ENCODE measurements at places on chromosomes 11 and 22.
A peak's percentile ranks its signal among the peaks of the same experiment; 100 is the strongest.

DNA sequence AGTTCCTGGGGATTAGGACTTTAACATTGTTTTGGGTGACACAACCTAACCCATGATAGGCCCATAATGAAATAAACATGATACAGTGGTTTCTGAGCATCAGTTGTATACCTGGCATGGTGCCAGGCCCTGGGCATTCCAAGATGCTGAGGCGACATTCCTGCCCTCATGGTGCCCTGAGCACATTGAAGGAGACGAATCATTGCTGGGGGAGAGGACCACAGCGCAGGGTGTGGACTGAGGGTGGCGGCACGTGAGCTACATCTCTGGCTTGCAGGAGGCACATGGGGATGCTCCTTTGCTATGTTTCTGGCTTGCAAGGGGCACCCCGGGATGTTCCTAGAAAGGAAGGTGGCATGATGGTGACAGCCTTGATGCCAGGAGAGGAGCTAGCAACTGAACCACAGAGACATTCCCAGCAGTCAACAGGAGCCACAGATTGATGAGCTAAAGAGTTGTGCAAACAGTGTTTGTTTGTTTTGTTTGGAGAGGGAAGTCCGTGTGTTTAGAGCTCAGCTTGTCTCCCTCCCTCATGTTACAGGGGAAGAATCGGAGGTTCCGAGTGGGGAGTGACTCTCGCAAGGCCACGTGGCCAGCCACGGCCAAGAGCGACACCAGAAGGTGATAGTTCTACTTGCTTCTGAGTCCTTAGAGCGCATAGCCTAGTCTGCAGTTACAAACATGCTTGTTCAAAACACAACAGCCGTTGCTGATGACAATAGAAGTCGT lies 106.4 kb downstream of the MIAT start:
- no peak for DNase-seq

DNA sequence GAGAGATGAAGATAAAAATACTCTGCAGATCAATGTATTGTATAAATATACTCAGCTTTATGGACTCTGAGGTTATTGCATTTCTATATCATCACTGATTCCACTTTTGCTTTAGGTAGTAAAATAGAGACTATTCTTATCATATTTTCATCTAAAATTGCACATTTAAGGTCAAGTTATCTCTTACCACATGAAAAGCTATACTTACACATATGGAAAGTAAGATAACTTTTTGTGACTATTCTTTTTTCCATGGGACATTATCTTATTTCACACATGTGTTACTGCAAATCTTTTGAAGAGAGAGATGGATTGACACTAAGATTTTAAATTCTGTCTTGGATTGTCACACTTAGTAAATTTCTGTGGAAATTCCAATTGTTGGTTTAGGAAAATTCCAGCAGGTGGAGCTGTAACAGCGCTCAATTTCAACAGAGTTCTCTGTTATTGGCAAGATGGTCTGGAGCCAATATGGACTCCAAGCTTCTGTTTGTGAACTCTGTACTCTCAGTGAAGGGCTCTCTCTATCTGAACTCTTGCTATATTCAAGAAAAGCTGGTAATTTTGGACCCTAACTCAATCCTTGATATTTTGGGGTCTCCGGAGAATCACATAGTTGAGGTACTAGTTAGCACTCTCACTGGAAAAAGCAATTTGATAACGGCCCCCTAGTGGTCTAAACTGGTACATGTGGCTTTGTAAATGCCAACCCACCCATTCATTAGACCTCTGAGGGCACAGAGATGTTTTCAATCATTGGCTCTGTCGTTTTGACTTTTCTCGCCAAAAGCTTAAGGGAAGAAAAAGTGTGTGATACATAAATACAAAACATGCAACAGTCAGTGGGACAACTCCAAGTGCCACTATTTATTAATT lies 429.7 kb downstream of the ETS1 start:
- peak; percentile 78 for DNase-seq

- DNase-seq, result no peak
Observed at GRCh38 chr11:44207292-44207691, 102.6 kb downstream of the ALX4 start.

GRCh38 chr11:111148121-111148520 lies 97.4 kb upstream of the POU2AF2 start:
- no peak for DNase-seq

DNA sequence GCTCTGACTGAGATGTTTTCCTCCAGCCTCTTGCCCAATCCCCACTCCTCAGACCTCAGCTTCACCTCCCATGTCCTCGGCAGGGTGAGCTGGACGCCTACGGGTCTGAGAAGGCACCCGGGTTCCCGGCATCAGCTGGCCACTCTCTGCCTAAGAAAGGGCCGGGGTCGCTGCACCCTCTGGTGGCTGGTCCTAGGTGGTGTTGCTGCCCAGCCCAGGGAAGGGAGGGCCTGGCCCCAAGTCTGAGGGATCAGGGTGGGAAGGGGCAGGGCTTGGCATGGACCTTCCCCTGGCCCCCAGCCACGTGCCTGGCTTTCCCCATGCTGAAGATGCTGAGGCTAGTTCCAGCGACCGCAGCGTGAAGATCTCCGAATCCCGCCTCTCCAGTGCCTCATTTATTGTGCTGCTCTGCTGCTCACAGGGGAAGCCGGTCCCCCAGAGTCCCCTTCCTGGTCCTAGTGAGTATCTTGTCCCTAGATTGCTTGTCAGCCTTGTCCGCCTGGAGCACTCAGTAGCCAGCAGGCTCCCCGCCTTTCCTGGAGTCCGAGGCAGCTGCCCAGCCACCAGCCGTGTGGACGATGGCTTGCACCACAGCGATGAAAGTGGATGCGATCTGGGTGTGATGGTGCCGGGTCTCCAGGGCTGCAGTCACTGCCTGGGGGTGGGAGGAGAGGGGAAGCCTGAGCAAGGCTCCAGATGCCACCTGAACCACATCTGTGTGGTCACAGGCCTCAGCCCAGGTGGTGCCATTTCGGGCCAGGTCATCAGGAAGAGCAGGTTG lies 2.9 kb upstream of the GGT5 start:
- peak; percentile 21 for DNase-seq

DNA sequence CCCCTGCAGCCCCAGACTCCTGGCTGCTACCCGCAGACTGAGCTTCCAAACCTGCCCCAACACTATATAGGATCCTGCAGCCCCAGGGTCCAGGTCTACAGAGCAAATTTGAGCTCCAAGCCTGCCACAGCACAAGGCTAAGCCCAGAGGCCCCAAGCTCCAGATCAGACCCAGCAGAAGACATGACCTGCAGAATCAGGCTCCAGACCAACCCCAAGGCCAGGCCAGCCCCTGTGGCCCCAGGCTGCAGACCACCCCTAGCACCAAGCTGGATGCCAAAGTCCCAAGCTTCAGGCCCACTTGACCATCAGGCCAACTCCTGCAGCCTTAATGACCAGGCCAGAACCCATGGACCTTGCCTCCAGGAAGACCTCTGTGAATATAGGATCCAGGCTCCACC lies 145.3 kb downstream of the DLG2 start:
- no peak for DNase-seq

DNA sequence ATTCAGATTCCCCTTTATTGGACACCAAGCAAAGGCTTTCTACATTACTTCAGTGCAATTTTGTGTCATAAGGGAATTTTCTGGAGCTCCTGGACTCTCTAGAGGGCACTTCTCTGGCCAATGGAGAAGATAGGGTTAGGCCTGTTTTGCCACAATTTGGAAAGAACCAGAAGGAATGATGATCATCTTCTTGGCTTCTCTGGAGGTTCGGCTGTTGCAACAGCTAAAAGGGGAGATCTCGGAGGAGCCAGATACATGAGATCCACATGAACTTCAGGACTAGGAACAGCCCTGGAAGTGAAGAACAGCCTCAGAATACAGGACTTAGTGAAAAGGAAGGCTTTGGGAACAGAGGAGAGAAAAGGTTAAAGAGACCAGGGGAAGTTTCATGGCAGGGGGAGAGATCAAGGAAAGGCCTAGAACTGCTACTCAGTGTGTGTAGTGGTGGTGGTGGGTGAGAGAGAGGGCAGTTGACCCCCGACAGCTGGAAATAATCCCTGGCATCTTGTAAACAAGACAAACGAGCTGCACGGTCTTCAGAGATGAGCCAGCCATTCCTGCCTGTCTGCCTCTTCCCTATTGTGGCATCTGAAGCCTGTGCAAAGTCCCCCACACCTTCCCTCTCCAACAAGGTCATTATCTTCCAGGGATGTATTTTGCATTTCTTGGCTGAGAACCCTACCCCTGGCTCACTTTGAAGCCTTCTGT lies 83.8 kb downstream of the CCDC81 start:
- no peak for DNase-seq

GRCh38 chr11:44600839-44601383 lies 35.4 kb downstream of the CD82 start:
- no peak for DNase-seq

- DNase-seq, result no peak
Observed at GRCh38 chr11:116384876-116385275, 387.9 kb downstream of the BUD13 start.

GRCh38 chr11:86374586-86374985 lies at the start of gene CCDC81:
CCDC81 (plus strand) TSS chr11:86374887; CDS start chr11:86375164, 277 bp downstream.
- DNase-seq, result no peak

- no peak for DNase-seq
Observed at GRCh38 chr22:48711031-48711431, 1116.6 kb downstream of the BRD1 start.

GRCh38 chr11:78310500-78310909 lies 107.1 kb downstream of the GAB2 start:
- no peak for DNase-seq

DNA sequence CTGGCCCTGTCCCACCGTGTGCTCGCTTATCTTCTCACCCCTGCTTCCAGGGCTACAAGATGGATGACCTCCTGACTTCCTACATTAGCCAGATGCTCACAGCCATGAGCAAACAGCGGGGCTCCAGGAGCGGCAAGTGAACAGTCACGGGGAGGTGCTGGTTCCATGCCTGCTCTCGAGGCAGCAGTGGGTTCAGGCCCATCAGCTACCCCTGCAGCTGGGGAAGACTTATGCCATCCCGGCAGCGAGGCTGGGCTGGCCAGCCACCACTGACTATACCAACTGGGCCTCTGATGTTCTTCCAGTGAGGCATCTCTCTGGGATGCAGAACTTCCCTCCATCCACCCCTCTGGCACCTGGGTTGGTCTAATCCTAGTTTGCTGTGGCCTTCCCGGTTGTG lies 86.5 kb downstream of the MYO7A start:
- DNase-seq, result no peak

DNA sequence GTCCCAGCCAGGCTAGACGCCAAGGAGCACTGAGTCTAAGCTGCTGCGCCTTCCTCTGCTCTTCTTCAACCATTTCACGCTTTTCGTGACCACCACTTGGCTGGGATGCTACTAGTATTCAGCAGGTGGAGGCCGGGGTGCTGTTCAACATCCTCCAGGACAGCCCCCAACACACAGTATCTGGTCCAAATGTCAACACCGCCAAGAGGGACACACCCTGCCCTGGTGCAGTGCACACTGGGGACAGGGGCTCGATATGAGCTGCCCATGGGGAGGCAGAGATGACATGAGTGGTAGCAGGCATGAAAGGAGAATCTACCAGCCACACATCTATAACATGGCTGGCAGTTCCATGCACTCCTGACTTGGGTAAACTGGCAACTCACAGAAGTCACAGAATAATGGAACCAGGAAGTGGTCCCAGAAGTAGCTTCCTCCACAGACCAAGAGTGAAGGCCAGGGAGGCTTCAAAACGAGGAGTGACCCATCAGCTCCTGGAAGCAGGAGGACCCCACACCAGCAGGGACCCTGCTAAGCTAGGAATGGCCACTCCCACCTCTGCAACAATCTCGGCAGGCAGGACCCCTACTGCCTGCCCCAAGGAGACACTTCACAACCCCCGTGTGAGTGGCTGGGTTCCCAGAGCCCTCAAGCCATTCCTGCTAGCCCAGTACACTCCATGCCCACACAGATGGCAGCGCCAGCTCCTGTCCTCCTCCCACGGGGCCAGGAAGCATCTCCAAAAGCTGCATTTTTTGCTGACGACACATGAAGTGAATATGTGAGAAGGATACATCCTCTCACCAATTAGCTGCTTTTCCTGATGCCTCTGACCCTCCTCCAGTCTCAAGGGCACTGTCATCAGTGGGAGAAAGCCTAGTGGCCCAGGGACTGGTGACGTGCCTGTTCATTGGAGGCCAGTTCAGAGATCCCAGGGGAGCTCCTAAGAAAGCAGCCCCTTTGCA lies 78.8 kb downstream of the DGCR2 start:
- no peak for DNase-seq

DNA sequence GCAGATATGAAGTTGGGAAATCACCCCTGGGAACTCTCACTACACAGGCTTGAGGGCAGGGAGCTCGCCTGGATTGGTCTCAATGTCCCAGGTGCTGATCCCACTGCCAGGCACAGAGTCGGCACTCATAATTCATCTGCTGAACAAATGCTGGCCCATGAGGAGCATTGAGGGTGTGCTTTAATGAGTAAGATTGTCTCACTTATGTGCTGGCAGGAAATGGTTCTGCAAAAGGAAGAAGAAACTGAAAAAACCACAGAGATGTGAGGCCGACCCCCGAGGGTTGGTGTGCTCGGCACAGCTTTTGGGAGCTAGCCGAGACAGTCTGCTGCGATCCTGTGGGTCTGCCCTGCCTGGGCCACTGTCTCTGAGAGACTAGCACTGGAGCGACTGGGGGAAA lies 9.4 kb downstream of the PLAAT2 start:
- peak; percentile 81 for DNase-seq

DNA sequence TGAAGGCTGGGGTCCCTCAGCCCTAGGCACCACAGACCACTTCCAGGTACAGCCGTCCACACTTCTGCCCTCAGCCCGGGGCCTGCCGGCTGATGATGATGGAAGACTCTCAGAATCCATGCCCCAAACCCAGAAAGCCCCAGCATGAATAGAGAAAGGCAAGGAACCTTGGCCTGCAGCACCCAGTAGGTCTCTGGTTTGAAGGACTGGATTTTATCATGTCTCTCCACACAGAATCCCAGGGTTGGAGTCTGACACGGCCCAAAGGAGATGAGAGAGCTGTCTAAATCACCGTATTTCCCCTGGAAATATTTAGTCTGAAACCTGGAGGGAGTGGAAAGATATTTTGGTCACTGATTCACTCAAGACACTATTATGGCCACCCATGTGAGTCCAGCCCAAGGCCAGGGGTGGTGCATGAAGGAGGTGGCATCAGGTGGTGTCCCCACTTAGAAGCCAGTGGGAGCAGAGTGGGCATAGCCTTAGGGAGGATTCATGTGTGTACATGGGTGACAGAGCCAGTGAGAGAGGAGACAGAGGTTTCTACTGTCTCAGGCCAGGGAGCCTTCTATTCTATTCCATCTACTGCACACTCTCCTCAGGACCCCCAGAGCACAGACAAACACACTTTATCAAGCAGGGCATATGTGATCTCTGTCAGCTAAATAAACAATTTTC lies 14.0 kb downstream of the TOP3B start:
- DNase-seq, result no peak

- DNase-seq, result no peak
Observed at GRCh38 chr22:46085828-46086576, 64.3 kb upstream of the PPARA start.

GRCh38 chr11:970319-970871 lies 44.7 kb downstream of the AP2A2 start:
- no peak for DNase-seq

All from CD4-positive, alpha-beta T cell treated with Interleukin-4 for 4 hours (primary cell).